Psoas muscle (tissue), 8 donors: ENCODE measurements at places on chromosomes 3 and 15. TPM values are rescaled to one million over a fixed set of nuclear protein-coding genes. Genes with fewer than 3 reads are reported as not detected.

DNA sequence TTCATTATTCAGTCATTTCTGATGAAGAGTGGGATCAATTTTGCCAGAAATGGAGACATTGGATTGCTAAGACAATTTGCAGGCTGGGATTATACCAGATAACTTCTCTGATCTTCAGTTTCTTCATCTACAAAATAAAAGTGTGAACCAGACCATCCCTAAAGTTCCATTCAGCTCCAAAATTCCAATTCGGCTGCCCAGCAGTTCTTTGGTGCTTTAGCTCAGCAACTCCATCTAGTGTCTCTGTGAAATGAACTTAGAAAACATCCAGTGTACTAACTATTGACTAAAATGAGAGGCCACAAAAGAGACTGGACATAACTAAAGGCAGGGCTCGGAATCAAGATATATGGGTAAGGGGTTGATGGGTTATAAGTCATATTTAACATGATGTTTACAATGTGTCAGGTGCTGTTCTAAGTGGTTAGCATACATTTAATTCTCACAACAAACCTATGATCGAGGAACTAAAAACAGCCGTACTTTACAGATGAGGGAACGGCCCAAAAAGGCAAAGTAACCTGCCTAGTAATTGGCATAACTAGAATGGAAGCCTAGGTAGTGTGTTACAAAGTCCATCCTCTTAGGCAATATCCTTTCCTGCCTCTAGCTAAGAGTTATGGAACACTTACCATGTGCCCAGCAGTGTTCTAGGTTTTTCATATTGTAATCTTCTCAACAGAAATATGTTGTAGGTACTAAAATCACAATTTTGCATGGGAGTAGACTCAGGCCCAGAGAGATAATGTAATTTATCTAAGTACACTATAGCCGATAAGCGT is 17.0 kb downstream of the THAP10 start:
- no peak for DNase-seq

- no peak for DNase-seq
Measured at GRCh38 chr3:197168606-197169005, 129.8 kb downstream of the DLG1 start.

- no peak for DNase-seq
Measured at GRCh38 chr3:7917443-7918151, 584.0 kb upstream of the LMCD1 start.

DNA sequence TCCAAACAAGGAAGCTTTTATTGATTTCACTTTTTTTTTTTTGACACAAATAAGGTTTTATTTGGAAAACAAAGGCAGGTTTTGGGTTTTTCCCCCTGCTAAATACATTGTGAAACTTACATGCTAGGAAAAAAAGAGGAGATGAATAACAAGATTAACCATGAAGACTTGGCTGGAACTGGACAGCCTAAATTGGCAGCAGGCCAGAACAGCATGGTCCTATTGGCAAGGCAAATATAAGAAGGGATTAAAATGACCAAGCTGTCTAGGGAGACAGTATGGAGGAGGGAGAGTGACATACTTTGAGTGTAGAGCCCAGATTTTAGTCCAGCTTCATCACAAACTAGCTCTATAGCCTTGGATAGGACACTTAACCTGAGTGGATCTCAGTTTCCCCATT is 63.9 kb upstream of the BBX start:
- DNase-seq, result no peak

DNA sequence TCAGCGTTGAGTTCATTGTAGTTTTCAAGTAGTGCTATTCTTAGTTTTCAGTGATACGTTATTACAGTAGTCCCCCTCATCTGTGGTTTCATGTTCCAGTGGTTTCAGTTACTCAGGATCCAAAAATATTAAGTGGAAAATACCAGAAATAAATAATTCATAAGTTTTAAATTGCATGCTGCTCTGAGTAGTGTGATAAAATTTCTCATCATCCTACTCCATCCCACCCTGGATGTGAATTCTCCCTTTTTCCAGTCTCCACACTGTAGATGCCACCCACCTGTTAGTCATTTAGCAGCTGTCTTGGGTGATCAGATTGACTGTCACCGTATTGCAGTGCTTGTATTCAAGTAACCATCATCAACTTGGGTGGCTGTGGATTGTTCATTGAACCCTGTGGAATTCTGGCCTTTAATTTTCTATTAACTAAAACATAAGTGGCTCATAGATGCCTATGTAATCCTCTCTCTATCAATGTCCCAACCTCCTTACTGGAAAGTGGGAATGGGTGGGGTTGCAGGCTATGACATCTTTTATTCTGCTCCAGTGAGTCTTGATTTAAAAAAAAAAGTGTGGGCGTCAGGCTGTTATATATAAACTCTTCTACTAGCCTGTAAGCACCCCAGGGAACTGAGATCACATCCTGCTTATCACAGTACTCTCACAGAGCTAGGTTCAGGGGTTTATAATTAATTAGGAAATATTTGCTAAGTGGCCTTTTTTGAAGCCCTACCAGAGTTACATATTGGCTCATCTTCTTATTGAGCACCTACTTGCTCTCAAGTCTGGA is 97.5 kb downstream of the CFAP20DC start:
- DNase-seq, result no peak

Gene DUOXA2
- total RNA-seq, result not detected

Gene CRYGS
- total RNA-seq, result 0.37 TPM

Gene VGLL3
- 11.2 TPM for total RNA-seq

Gene GOLGA8T
- 0.15 TPM for total RNA-seq

Gene CIB2
- total RNA-seq, result 6.0 TPM

Gene OXTR
- not detected for total RNA-seq

Gene FETUB
- not detected for total RNA-seq

Gene ALPK3
- 199 TPM for total RNA-seq
